NCI-H1417 treated with DMSO at 0.1 percent for 48 hours (cell line): ENCODE measurements at places on chromosomes 16 and 17.

DNA sequence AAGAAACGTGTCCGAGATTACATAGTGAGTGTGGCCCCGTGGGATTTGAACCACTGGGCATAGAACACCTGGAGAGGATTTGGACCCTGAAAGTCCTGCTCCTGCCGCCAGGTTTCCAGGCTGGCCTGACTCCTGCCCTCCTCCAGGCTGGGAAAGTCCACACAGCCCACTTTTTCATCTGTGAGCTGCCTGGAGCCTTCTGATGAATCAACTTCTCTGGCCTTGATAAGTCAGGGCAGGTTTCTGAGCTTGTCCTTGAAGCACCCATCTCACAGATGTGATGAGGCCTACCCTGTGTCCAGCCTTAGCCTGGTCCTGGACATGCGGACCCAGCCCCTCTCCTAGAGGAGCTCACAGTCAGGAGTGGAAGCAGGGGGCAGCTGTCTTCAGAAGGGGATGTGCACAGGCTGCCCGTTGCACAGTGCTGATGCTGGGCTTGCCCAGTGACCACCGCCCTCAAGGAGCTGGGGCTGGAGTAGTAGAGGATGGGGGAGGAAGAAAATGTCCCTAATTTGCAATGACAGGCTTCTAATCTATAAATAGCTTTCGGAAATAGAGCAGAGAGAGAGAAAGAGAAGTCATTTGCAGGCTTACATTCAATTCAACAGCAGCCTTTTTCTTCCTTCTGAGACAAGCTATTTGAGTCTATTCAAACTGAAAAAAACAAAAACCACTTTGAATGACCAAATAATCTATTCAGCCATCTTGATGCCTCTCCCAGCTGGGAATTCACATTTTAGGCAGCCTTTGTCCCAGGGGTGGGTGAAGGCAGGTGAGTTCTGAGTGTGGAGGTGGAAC lies 73.5 kb upstream of the DNAJA2 start:
- DNase-seq, result no peak

GRCh38 chr16:13120557-13120956 lies 219.2 kb downstream of the SHISA9 start:
- DNase-seq, result no peak

- DNase-seq, result no peak
Observed at GRCh38 chr17:78935419-78936323, 10.5 kb upstream of the TIMP2 start.

- no peak for DNase-seq
Observed at GRCh38 chr17:80791758-80792284, 199.8 kb upstream of the CHMP6 start.

- no peak for DNase-seq
Observed at GRCh38 chr16:58647107-58647506, 17.5 kb upstream of the CNOT1 start.

- no peak for DNase-seq
Observed at GRCh38 chr17:56863974-56864373, 30.0 kb downstream of the DGKE start.

DNA sequence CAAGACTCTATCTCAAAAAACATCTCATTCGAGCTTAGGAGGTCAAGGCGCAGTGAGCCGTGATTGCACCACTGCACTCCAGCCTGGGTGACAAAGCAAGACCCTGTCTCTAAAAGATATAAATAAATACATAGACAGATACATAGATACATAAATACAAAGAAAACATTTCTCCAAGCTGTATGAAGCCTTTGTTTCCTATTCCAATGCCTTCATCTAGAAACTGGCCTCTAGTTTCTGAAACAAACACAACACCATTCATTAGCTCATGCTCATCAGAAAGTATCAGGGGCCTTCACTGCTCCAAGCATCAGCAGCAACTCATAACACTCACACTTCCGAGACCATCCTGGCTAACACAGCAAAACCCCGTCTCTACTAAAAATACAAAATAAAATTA lies 10.3 kb upstream of the ASGR2 start:
- no peak for DNase-seq

DNA sequence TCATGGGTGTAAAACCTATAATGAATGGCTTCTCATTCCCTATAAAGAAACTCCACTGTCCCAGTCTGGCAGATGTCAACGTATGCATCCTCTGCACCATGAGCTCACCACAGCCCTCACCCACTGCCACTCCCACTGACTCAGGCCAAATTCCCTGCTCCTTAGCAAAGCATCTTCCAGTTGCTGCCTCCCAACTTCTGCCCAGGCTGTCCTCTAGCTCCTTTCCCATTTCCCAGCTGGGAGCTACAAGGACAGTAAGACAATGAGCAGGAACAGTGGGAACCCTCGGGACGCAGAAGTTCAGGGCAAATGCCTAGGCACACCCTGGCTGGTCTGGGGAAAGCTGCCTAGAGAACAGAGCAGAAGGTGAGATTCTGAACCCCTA lies 9.1 kb upstream of the THAP11 start:
- no peak for DNase-seq

GRCh38 chr16:23941963-23942564 lies 106.3 kb downstream of the PRKCB start:
- DNase-seq, result no peak

DNA sequence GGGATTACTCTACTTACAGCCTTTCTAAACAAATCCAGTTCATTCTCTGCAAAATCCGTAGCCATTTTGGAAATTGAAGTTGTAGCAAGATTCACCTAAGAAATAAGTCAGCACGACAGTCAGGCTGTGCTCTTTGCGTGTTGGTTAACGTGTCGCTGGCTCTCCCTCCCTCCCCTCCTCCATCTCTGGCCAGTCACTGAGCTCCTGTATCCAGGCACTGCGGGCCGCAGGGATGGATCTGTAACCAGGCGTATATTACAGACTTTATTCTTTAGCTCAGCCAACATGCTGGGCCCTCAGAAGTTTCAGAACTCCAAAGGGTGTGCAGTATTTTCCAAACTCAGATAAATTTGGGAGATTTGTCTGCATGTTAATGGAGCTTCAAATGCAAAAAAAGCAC lies 30.8 kb downstream of the KDM8 start:
- no peak for DNase-seq

- DNase-seq, result no peak
Observed at GRCh38 chr16:75660321-75660720, 12.7 kb downstream of the TERF2IP start.

- no peak for DNase-seq
Observed at GRCh38 chr16:72425571-72426341, 253.8 kb upstream of the PMFBP1 start.

- DNase-seq, result no peak
Observed at GRCh38 chr16:9048302-9048700, 43.1 kb upstream of the HAPSTR1 start.

DNA sequence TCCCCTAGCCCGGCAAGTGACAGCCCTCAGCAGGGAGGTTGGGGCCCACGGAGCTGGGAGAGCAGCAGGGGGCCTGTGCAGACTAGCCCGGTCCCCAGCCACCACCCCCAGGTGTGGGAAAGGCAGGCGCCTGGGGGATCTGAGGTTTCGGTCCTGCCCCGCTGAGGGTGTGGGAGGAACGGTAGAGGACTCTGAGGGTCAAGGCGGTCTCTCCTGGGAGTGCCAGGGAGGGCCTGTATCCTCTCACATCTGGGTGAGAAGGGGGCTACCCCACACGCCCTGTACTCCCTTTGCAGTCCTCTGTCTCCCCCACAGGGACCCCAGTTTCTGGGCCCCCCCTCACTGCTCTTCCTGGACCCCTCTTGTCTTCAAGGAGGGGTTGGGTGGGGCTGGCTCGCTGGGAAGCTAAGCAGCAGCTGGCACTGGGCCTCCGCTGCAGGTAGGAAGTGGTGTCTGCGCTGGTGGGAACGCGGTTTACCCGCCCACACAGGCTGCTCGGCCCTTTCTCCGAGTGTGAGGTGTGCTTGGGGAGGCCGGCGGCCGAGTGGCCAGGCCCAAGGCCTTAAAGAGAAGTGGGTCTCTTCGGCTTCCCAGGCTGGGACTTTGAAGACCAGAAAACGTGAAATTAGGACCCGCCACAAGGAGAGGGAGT lies 15.4 kb downstream of the CD7 start:
- DNase-seq, result no peak

DNA sequence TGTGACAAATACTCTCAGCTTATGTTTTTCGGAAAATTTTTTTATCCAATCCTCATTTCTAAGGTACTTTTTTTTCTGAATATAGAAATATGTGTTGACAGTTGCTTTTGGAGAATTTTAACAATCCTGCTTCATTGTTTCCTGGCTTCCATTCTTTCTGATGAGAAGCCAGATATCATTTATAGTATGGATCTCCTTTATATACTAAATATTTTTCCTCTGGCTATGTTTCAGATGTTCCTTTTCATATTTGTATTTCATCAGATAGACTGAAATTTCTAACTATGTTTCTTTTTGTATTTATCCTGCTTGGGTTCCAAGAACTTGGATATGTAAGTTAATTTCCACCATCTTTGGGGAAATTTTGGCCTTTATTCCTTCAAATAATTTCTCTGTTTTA lies 138.9 kb upstream of the CDH11 start:
- DNase-seq, result no peak

GRCh38 chr17:4945176-4945943 lies 3.0 kb downstream of the PFN1 start:
- DNase-seq, result no peak

- no peak for DNase-seq
Observed at GRCh38 chr17:38706505-38707216, 1.6 kb downstream of the MLLT6 start.

GRCh38 chr17:82440469-82440981 lies 10.0 kb downstream of the CYBC1 start:
- no peak for DNase-seq

- DNase-seq, result no peak
Observed at GRCh38 chr17:78120971-78121800, 7.4 kb downstream of the TMC6 start.

- no peak for DNase-seq
Observed at GRCh38 chr16:11484691-11485258, 101.9 kb downstream of the LITAF start.

DNA sequence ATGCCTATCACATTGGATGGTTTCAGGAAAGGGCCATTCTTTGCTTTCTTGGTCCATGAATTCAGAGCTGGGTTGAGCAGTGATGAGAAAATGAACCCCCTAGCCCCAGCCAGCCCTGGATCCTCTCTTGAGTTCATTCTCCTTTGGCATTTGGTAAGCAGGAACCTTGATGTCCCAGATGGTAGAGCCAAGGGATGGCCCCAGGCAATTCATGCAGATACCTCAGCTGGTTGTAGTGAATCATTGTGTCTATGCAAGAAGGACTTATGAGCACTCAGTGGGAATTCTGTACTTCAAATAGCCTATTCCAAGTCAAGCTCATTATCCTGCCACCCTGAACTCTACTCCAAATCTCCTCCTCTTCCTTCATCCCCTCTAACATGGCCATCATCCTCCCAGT lies 412.7 kb downstream of the UTP18 start:
- no peak for DNase-seq

GRCh38 chr16:88781140-88782077 lies 3.6 kb downstream of the PIEZO1 start:
- no peak for DNase-seq

DNA sequence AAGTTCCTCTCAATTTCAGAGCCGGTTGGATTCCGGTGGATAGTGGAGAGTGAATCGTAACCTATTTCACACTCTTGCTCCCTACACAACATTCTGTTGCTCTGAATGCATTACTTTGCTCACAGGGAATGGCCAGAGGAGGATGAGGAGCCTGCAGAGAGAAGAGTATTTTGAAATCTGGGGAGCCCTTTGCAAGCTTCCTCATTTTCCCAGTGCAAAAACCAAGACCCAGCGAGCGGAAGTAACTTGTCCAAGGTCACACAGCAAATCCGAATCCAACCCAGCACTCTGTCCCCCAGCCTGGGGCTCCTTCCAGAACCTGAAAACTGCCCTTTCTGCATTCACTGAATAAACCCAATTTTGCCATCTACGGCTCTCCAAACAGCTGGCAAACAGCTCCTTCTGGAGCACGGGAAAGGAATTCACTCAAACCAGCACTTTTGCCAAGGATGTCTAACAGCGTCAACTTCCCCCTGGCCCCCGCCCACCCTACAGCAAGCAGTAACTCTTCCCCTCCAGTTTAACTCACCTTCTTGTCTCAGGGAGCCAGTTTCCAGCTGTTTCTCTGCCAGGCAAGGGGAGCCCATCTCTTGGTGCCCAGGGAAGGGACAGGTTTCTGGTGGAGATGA lies 557 bp downstream of the KCNG4 start:
- no peak for DNase-seq

DNA sequence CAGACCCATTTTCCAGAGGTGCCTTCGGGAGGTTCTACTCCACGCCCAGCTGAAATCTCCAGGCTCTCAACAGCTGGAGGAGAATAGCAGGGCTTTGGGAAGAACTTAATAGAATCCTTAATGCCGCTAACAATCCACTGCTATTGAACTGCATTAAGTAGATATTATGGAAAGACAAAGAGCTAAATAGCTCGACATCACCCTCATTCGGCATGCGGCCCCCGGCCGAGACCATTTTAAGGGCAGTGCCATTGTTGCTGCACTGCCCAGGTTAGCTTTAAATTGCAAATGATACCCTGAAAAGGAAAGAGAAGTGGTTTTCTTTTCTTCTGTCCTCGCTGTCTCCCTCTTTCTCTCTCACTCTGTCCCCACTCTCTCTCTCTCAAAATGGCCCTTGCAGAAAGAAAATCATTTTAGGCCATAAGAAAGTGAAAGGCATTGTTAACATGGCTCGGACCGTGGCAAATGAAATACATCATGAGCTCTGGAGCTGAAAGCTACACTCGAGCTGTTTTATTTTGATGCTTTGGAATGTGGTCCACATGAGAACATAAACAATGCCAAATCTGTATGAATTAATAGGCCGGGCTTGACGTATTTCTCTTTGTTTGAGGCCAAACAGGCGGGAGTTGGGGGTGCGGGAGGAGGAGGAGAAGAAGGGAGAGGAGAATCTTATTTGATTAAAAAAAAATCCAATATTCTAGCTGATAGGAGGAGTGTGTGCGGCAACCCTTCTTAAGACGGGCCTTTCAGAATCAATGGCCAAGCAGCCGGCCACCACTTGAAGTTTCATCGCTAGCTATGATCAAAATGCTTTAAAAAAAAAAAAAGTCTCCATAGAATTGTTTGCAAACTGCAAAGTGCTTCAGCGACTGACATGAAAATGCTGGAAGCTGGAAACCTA lies 298.8 kb upstream of the IRX3 start:
- DNase-seq, result no peak

DNA sequence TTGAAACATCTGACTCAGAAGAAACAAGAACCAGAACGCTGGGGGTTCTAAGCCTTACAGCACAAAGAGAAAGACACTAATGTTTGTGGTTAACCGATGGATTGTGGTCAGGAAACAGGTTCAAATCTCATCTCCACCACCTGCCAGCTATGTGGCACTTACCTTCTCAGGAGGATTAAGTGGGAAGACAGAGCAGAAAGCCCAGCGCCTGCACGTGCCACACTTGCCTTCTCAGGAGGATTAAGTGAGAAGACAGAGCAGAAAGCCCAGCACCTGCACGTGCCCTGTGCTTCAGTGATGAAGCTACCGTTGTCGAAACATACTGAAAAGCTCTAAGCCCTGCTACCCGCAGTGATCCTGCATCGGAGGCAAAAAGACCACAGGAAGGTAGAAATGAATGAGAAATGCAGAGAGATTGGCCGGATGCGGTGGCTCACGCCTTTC lies 90.6 kb downstream of the NXN start:
- DNase-seq, result no peak
